ENCODE measurements at places on chromosomes 5 and 9.

GRCh38 chr5:179151286-179152118 is 91.3 kb downstream of the ZNF354C start:
- DNase-seq: no peak

DNA sequence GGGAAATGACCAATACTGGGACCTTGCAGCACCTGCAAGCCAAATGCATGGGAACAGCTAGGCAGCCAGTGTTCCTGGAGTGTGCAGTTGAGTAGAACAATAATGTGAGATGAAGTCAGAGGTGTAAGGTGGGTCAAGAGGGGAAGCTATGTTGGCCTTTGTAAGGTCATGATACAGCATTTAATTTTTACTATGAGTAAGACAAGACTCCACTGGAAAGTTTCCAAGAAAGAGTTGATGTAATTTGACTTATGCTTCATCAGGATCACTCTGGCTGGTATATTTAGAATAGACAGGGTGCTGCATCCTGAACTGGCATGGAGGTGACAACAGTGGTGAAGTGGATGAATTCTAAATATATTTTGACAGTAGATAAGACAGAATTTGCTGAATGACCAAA is 744.8 kb downstream of the KCTD16 start:
- no peak for DNase-seq

DNA sequence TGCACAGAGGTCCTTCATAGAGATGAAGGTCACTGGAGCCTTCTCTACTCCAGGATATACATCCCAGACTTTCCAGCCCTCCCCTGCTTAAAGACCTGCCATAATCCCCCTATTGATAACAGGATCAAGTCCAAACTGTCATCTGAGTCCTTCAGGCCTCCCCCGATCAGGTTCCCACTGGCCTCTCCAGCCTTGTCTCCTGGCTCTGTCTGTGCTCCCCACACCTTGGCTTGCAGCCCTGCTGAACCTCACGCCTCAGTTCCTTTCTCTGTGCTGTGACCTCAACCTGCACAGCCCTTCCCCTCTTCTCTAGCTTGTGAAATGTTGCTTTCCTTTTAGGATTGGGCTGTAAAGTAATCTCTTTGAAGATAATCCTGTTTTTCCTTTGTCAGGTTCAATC is 2.5 kb upstream of the HRH2 start:
- DNase-seq: no peak

- DNase-seq: no peak
These were observed 58.0 kb downstream of the PLAC8L1 start for GRCh38 chr5:146047396-146047795.

- DNase-seq: no peak
These were observed 10.5 kb upstream of the NDST1 start for GRCh38 chr5:150497274-150497988.

- DNase-seq: peak; percentile 40
These were observed at the start of gene PCDHB9 for GRCh38 chr5:141186897-141187512. PCDHB9 (plus strand) TSS chr5:141187161; CDS start chr5:141187319, 158 bp downstream.

DNA sequence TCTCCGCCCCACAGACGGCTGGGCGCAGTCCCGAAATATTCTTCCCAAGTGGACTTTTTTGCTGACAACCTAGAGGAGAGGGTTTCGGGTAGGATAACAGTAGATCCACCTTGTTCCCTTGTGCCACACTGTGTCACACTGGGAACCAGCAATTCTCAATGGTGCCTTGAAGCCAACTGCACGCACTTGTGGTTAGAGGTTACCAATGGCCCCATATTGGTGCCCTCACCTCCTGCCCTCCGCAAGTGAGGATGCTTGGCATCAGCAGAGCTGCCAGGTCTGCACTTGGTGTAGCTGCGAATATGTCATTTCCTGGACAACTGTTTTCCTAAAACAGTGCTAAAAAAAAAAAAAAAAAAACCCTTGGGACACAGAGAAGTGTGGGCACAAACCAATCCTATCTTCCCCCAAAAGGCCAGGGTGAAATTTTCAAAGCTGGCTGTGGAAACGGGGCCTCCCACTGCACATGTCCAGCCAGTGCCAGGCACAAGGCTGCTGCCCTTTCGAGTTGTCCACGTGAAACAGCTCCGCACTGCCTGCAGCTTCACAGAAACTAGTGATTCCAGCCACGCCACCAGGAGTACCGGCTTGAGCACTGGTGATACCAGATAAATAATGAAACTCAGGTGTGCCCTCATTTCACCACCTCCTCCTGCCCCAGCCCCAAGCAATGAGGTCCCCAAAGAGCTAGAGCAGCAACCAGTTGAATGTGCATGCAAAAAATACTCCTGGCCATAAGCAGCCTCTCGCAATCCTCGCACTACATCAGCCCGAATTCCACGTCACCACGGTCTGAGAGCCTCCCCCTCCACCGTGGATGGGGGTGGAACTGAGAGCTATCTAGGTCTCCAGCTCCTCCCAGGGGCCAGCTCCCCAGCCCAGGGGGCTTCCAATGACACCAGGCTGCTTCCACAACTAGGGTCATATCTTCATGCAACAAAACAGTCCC is 51.2 kb downstream of the USP20 start:
- DNase-seq: peak; percentile 83

GRCh38 chr5:95883185-95884016 is 60.9 kb upstream of the GLRX start:
- DNase-seq: peak; percentile 72

DNA sequence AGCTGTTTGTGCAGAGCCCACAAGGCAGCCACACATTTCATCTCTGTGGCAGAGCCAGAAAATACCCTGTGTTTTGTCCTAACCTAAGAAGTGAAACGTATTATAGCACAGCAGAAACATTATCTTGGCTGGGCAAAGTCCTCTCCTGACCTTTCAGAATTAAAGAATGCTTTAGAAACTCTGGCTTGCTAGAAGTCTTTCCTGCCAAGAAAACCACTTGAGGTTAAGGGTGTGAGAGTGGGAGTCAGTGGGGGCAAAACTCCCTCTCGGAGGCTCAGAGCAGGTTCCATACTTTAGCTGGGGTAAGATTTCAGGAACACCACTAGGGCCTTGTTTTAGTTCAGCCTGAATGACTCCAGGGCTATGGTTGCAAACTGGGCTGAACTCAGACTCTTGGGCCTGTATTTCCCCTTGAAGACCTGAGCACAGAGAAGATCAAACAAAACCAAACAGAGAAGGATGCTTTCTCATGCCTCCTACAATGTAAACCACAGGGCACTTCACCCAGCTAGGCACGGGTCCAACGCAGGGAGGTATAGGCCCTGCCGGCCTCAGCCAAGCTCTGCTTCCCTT is 48.0 kb downstream of the ZNF366 start:
- DNase-seq: peak; percentile 85

DNA sequence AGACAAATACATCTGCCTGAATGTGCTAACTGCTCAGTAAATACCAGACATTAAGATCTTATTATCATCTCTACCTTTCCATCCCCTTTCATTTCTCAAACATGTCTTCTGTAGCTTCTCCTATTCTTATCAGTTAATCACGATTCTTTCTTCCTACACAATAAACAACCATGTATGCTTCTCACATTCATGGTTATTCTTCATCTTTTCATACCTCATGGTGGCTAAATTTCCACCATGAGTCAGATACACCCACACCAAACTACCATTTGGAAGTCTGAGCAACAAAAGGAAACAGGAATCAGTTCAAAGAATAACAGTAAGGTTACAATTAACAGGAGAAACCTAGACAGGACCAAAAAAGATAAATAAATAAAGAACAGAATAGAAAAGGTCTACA is 7.7 kb downstream of the ZNF622 start:
- DNase-seq: no peak

- DNase-seq: no peak
These were observed 16.1 kb downstream of the BASP1 start for GRCh38 chr5:17233488-17233887.

DNA sequence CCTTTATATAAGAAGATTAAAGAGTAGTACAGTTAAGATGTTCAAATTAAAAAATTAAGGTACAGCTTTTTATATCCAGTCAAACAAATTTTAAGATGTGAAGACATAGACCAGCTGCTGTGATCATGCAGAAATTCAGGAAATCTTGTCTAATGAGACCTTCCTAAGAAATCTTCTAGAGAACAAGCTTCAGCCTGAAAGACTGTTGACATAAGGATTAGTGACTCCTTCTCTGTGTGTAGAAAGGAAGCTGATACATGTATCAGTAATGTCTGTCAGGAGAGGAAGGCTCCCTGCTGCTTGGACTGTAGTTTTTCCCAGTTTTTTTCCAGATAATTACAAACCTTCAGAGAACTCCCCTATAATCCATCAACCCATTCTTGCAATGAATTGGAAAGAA is 75.8 kb upstream of the PCSK5 start:
- no peak for DNase-seq

GRCh38 chr5:139312075-139312474 is 18.5 kb downstream of the MATR3 start:
- no peak for DNase-seq

DNA sequence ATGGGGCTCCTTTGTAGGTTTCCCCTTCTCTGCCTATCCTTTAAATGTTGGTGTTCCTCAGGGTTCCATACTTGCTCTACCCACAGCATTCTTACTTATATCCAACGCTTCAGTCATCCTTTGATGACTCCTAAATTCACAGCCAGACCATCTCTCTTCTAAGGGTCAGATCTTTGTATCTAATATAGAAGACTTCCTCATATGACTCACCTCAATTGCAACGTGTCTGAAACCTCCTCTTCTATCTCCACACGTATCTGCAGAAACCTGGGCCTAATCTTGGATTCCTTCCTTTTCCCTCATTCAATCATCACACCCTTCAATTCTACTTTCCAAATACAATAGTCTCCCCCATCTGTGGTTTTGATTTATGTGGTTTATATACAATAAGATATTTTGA is 68.3 kb downstream of the HMGCR start:
- no peak for DNase-seq

DNA sequence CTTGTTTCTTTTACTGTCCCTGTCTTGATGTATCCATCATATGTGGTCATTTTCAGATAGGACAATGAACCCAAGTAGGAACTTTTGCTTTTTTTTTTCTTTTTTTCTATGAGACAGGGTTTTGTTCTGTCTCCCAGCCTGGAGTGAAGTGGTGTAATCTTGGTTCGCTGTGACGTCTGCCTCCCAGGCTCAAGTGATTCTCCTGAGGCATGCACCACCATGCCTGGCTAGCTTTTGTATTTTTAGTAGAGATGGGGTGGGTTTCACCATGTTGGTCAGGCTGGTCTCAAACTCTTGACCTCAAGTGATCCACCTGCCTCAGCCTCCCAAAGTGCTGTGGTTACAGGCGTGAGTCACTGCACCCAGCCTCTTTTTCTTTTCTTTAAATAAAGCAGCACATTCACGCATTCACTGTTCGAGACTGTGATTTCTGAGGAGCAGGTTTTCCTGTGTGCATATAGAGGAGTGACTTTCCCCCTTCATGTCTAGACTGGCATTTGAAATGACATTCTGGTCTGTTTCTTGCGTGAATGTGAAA is 448.5 kb downstream of the KDM4C start:
- no peak for DNase-seq

- DNase-seq: no peak
These were observed 1.9 kb upstream of the CLTB start for GRCh38 chr5:176418251-176418650.

DNA sequence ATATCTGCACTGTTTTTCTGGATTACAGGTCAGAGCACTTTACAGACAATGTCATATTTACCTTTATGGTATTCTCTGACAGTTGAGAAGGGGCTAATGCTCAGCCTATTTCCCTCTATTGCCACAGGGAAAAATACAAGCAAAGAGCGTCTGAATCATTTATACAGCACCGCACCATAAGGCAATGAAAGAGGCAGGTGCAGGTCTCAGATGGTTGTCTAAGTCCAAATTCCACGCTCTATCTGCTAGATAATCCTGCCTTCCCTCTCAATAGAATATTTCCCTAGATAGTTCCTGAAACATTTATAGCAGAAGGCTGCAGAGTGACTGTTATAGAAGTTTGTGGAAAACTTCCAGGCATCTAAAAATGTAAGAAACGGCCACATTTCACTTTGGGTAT is 446.1 kb upstream of the CDH6 start:
- no peak for DNase-seq

DNA sequence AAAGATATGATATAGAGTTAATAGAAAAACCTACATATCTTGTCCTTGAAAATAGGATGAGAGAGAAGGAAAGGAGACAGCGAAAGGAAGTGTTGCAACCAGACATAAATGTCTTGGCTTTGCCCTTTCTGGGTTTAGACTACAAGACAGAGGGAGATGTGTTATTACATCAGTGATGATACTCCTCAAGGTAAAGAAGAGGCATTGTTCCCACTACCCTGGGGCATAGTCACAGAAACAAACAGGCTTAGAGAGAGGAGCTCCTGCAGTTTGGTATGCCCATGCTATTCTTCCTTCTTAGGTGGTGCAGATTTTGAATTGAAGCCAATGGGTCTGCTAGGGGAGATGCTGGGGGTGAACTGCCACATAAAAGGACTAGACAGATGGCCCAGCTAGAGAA is 166.8 kb upstream of the RFX3 start:
- DNase-seq: no peak

DNA sequence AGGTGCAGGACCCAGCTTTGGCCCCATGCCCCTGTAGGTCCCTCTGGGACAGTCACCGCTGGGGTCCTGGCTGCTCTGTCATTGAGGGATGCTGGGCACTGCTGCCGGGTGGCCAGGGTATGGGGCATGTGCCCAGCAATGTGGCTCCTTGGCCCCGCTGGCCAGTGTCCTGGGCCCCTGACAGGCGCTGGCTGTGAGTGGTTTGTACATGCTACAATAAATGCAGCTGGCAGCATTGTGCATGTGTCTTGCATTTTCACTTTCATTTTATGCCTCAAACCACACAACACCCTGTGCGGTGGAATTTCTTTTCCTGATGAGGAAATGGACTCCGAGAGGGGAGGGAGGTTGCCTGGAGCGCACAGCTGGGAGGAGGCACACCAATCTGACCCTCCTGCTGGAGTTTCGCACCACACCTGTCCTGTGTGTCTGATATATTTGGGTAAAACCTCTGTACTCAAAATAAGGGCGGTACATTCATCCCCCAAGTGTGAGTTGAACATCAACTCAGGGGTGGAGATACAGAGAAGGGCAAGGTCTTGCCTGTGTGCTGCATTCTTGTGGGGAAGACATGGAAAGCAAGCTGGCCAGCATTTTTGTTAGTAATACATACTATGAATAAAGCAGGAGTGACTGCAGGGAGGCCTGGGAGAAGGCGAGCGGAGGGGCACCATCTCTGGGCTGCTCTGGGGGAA is 11.7 kb downstream of the TSPAN17 start:
- peak; percentile 58 for DNase-seq

DNA sequence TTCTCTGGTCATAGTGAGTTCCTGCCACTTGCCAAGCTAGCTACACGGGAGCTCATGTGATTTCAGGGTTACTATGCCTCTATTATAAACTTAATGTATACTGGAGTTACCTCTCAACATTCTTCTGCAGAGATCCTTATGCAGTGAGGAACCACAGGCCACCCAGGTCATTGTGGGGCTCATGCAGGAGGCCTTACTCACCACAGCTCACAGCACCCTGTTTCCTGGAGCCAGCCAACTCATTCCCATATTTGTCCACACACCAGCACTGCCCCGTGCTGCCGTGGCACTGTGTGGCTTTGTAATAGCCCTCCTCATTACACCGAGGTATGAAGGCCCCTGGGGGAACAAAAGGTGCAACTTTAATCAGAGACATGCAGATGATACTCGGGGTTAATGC is 520.0 kb downstream of the SPOCK1 start:
- no peak for DNase-seq

All from GM12865 (cell line).